ENCODE measurements at places on chromosomes 6 and 20. TPM values are rescaled to one million over a fixed set of nuclear protein-coding genes. Genes with fewer than 3 reads are reported as not detected.

ZHX3 gene
- total RNA-seq = 4.2 TPM

LBP gene
- total RNA-seq = 0.99 TPM

B3GALT4 gene
- total RNA-seq = 0.72 TPM

OSTM1 gene
- total RNA-seq = 18.7 TPM

PAX1 gene
- not detected for total RNA-seq

ANKRD66 gene
- total RNA-seq = not detected

IYD gene
- not detected for total RNA-seq

CRISP3 gene
- not detected for total RNA-seq

GGTLC1 gene
- total RNA-seq = not detected

ADTRP gene
- 0.56 TPM for total RNA-seq

LY6G6C gene
- total RNA-seq = not detected

TAF11 gene
- total RNA-seq = 18.8 TPM

OPRL1 gene
- total RNA-seq = 0.67 TPM

VSX1 gene
- 0.56 TPM for total RNA-seq

CLIC1 gene
- total RNA-seq = 495 TPM

NT5E gene
- 44.9 TPM for total RNA-seq

TBX18 gene
- total RNA-seq = 18.6 TPM

BFSP1 gene
- total RNA-seq = 4.5 TPM

CST2 gene
- total RNA-seq = 0.44 TPM

TRIM26 gene
- total RNA-seq = 25.7 TPM

ATXN1 gene
- 2.6 TPM for total RNA-seq

MCHR2 gene
- not detected for total RNA-seq

SIRPD gene
- not detected for total RNA-seq

APOBEC2 gene
- not detected for total RNA-seq

SLC22A3 gene
- 35.7 TPM for total RNA-seq

PPIL6 gene
- 2.4 TPM for total RNA-seq

DEFB129 gene
- not detected for total RNA-seq

ZNF334 gene
- not detected for total RNA-seq

OR12D3 gene
- not detected for total RNA-seq

ADGRF4 gene
- 6.8 TPM for total RNA-seq

LAMA4 gene
- total RNA-seq = 0.88 TPM

GLP1R gene
- not detected for total RNA-seq

RWDD1 gene
- 37.6 TPM for total RNA-seq

EPPIN gene
- total RNA-seq = not detected

KCNK5 gene
- 1.1 TPM for total RNA-seq

GCM1 gene
- not detected for total RNA-seq

EYA2 gene
- 3.2 TPM for total RNA-seq

THBD gene
- total RNA-seq = 23.8 TPM

DEFB132 gene
- not detected for total RNA-seq

TUBB2B gene
- 13.2 TPM for total RNA-seq

FAM162B gene
- not detected for total RNA-seq

PTGIS gene
- total RNA-seq = not detected
